Hair follicle dermal papilla cell (primary cell): ENCODE measurements at places on chromosomes 4 and X. TPM values are rescaled to one million over a fixed set of nuclear protein-coding genes. Genes with fewer than 3 reads are reported as not detected.

Gene TMEM47
- total RNA-seq, result 219 and 294 TPM in 2 replicates

Gene MGAT4D
- not detected in 2 replicates for total RNA-seq

Gene CAPN6
- 0.12 and 0.16 TPM in 2 replicates for total RNA-seq

Gene CENPVL2
- not detected in 2 replicates for total RNA-seq

Gene PHOX2B
- total RNA-seq, result not detected in 2 replicates

Gene VCX3B
- not detected in 2 replicates for total RNA-seq

Gene ZNF81
- 6.3 and 9.2 TPM in 2 replicates for total RNA-seq
